ENCODE measurements at places on chromosomes 4 and X.

DNA sequence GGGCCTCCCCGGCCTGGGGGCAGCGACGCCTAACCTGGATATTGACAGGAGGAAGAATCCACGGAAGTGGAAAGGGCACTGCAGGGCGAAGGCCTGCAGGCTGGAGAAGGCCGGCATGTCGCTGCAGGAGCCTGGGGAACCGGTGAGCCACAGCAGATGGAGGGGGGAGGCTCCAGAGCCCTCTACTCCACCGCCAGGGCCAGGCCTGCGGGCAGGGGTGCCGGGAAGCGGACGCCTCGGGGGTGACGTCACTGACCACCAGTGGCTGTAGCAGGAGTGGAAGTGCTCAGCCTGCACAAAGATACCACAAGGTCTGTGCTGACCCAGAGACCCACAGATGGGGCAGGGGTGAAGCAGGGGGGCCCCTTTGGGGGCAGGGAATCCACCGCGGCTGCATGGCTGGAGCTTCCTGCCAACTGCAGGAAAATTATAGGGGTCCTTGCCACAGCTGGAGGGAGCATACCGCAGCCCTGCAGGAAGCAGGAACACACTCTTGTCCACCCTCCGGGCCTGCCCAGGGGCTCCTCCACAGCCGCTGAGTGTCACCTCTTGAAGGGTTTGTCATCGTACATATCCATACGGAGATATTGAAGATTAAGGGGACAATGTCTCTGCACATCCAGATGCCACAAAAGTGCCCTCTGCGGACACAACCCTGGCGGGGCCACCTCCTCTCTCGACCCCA, 7.6 kb upstream of the HTRA3 start:
- no peaks in the 10 kb centered on the region for H3K36me3 ChIP-seq
- no peak overlapping the region for H3K27ac ChIP-seq
- no peak overlapping the region for H3K4me3 ChIP-seq
- H3K27me3 ChIP-seq: peaks cover 14% of the 10 kb centered on the region
- no peak for DNase-seq

DNA sequence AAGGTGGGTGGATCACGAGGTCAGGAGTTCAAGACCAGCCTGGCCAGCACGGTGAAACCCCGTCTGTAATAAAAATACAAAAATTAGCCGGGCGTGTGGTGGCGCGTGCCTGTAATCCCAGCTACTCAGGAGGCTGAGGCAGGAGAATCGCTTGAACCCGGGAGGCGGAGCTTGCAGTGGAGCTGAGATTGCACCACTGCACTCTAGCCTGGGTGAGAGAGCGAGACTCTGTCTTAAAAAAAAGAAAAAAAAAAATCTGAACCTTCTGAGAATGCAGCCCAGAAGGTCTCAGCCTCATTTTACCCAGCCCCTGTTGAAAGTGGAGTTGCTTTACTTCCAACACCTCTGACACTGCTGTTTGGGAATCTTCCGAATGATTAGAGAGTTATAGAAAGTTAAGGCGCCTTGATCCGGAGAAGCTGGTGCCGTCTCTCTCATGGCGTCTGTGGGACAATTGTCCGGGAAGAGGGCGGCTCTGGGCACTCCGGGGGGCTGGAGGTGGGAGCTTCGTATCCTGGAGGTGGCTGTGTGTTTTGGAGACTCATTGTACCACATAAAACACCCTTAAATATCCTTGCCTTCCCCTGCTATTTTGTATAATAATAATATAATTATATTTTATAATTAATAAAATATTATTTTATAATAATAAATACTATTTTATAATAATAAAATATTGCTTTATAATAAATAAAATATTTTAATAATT, 92.7 kb upstream of the PPP2R3B start:
- no peak for DNase-seq
- H3K27ac ChIP-seq: no peak overlapping the region
- no peak overlapping the region for H3K4me3 ChIP-seq
- H3K27me3 ChIP-seq: peaks cover 12% of the 10 kb centered on the region

DNA sequence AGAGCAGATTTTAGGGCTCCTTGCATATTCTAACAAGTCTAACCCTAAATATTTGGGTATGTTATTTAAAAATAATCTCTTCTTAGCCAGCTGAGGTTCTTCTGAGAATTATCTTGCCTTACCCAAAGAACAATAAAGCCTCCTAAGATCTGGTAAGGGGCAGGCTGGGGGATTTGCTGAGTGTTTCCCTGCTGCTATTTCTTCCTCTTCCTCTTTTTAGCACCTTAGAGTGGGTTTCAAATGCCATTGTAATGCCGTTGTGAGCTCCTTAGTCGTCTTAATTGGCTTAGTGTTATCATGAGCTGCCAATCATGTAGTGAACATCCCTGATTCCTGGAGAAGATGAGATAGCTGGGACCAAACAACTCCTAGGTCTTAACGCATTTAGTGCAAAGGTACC, 15.4 kb downstream of the STOX2 start:
- DNase-seq: no peak
- no peaks in the 10 kb centered on the region for H3K36me3 ChIP-seq
- no peak overlapping the region for H3K4me3 ChIP-seq
- H3K4me1 ChIP-seq: no peaks in the 10 kb centered on the region
- peaks cover 33% of the 10 kb centered on the region for H3K27me3 ChIP-seq

GRCh38 chrX:116238093-116238492, 67.5 kb downstream of the AGTR2 start:
- no peak overlapping the region for H3K4me3 ChIP-seq
- H3K27ac ChIP-seq: no peak overlapping the region
- no peaks in the 10 kb centered on the region for H3K4me1 ChIP-seq
- no peaks in the 10 kb centered on the region for H3K36me3 ChIP-seq
- no peaks in the 10 kb centered on the region for H3K27me3 ChIP-seq
- no peak for DNase-seq

DNA sequence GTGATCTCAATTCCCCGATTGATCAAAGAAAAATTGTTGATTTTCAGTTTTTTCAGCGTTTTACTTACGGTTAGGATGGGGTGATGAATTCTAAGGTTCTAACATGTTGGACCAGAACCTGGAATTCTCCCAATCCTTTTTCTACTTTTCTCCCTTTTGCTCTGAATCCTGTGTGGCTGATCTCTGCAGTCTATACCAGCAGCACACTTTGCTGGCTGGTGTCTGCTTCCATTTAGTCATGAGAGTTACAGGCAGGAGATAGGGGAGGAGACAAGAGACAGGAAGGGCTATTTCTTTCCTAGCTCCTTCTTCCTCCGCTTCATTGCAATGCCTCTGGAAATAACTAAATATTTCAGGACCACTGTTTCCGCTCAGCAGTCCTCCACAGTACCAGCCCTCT, 623.9 kb downstream of the CENPC start:
- DNase-seq: no peak
- no peaks in the 10 kb centered on the region for H3K27me3 ChIP-seq
- H3K27ac ChIP-seq: no peak overlapping the region
- no peaks in the 10 kb centered on the region for H3K4me1 ChIP-seq
- H3K36me3 ChIP-seq: no peaks in the 10 kb centered on the region

DNA sequence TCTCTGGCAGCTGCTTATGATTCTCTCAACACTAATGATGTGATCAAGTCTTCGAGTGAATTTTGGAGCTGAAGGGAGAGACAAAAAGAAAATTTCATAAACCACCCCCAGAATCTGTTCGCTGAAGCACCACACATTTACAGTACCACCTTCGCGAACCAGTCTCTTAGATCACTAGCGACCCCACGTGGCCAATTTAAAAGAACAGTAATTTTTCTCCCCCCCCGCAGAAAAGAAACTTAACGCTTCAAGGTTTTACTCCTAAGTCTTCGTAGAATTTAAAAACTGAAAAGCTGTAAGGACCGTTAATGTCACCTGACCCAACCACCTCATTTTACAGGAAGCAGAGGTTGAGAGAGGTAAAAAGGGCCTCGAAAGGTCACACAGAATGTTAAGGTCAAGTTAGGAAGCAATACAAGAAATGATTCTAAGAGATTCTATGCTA, 187.5 kb downstream of the QDPR start:
- H3K4me1 ChIP-seq: peaks cover 4% of the 10 kb centered on the region
- H3K27ac ChIP-seq: no peak overlapping the region
- peak; percentile 16 for DNase-seq
- peaks cover 3% of the 10 kb centered on the region for H3K36me3 ChIP-seq

GRCh38 chr4:128827296-128827695, 17.8 kb downstream of the JADE1 start:
- peaks cover under 1% of the 10 kb centered on the region for H3K36me3 ChIP-seq
- H3K4me1 ChIP-seq: peaks cover 47% of the 10 kb centered on the region
- H3K27ac ChIP-seq: peak overlapping the region; percentile 11
- no peaks in the 10 kb centered on the region for H3K27me3 ChIP-seq
- no peak for DNase-seq

- H3K36me3 ChIP-seq: peaks cover 54% of the 10 kb centered on the region
- no peak overlapping the region for H3K4me3 ChIP-seq
- H3K27me3 ChIP-seq: no peaks in the 10 kb centered on the region
Observed at GRCh38 chr4:153579410-153579809, 104.7 kb upstream of the TLR2 start.

- no peaks in the 10 kb centered on the region for H3K4me1 ChIP-seq
- no peak for DNase-seq
Observed at GRCh38 chr4:140637836-140638235, 69.1 kb upstream of the UCP1 start.

GRCh38 chrX:148601034-148601433, 100.6 kb downstream of the AFF2 start:
- H3K27me3 ChIP-seq: no peaks in the 10 kb centered on the region
- H3K36me3 ChIP-seq: no peaks in the 10 kb centered on the region
- no peak overlapping the region for H3K4me3 ChIP-seq
- DNase-seq: no peak
- H3K27ac ChIP-seq: no peak overlapping the region
- peaks cover 1% of the 10 kb centered on the region for H3K4me1 ChIP-seq

DNA sequence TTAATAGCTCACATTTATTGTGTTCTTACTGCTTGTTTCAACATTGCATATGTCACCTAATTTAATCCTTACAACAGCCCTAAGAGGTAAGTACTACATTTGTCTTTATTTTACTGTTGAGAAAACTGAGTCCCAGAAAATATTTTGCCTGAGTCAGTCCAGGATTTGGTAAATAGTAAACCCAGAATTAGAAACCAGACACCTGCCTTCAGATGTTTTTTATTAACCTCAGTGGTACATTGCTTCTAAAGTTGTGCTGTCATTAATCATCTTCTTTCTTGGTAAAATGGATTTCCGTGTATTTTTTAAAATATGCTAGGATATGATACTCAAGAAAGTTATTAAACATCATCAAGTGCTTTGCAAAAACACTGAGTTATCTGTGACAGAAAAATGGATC, 31.4 kb downstream of the USP53 start:
- no peaks in the 10 kb centered on the region for H3K27me3 ChIP-seq
- no peak overlapping the region for H3K4me3 ChIP-seq
- no peak for DNase-seq
- H3K27ac ChIP-seq: no peak overlapping the region
- H3K36me3 ChIP-seq: no peaks in the 10 kb centered on the region

DNA sequence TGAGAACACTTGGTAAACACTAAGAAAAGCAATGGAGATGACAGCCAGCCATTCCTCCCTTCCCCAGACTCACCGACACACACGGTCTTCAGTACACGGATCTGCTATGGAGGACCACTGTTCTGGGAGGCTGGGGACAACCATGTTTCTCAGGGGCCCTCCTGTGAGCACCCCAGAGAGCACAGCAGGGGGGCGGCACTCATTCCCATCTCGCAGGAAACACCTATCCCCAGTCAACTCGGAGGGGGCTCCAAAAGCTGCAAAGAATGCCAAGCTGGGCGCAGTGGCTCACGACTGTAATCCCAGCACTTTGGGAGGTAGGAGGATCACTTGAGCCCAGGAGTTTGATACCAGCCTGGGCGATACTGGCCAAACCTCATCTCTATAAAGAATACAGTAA, 172.1 kb downstream of the AFAP1 start:
- peaks cover 8% of the 10 kb centered on the region for H3K36me3 ChIP-seq
- no peak overlapping the region for H3K27ac ChIP-seq
- H3K4me1 ChIP-seq: peaks cover 23% of the 10 kb centered on the region
- no peaks in the 10 kb centered on the region for H3K27me3 ChIP-seq
- H3K4me3 ChIP-seq: no peak overlapping the region

DNA sequence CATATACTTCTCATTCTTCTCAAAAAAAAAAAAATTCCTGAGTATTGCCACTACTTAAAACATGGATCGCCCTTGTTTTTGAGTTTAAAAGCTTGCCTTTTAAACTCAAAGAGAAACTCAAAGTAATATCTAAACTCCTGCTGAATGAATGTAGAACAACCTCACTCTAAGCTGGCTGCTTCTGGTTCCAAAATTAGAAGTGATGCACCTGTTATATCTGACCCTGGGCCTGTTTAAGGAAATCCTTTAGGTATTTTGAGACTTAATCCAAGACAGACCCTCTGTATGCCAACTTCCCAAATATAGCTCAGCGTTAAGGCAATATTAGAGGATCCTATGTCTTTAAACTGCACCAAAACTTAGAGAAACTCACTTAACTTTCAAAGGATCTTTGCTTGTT, 1.8 kb upstream of the OTUD4 start:
- H3K4me1 ChIP-seq: peaks cover 20% of the 10 kb centered on the region
- peaks cover 28% of the 10 kb centered on the region for H3K36me3 ChIP-seq
- no peak overlapping the region for H3K4me3 ChIP-seq
- H3K27me3 ChIP-seq: no peaks in the 10 kb centered on the region
- DNase-seq: no peak

DNA sequence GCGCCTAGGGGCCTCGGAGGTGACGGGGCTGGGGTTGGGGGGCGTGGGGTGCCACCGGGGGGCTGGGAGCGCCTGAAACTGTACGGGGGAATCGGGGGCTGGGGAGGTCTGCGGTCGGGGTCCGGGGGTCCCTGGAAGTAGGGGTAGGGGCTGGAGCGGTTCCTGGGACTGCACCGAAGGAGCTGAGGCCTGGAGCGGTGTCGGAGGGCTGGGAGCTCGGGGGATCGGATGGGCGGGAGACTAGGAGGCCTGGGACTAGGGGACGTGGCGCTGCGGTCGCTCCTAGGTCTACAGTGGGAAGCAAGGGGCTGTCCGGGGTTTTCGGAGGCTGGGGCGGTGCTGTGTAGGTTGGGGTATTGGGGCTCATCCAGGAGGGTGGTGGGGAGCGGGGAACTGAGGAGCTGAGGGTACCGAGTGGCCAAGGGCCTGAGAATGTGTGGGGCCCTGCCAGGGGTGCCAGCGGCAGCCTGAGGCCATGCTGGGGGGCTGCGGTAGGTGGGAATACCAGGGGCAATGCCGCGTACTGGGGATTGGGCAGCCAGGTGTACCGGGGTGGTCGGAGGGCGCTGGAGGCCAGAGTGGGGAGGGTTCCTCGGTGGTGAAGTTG, 562 bp downstream of the AKAP17A start:
- H3K36me3 ChIP-seq: peaks cover 48% of the 10 kb centered on the region
- peaks cover 41% of the 10 kb centered on the region for H3K4me1 ChIP-seq
- peak overlapping the region; percentile 88 for H3K4me3 ChIP-seq

GRCh38 chr4:145207934-145208333, 27.5 kb upstream of the OTUD4 start:
- no peaks in the 10 kb centered on the region for H3K4me1 ChIP-seq
- no peaks in the 10 kb centered on the region for H3K36me3 ChIP-seq
- no peak overlapping the region for H3K4me3 ChIP-seq
- no peaks in the 10 kb centered on the region for H3K27me3 ChIP-seq
- no peak for DNase-seq
- H3K27ac ChIP-seq: no peak overlapping the region

All from effector memory CD8-positive, alpha-beta T cell (primary cell).